Body of pancreas (tissue), 4 donors: ENCODE measurements at places on chromosomes 6 and 20. TPM values are rescaled to one million over a fixed set of nuclear protein-coding genes. Genes with fewer than 3 reads are reported as not detected.

- no peaks in the 10 kb centered on the region for H3K27me3 ChIP-seq
- H3K4me1 ChIP-seq = no peaks in the 10 kb centered on the region
- no peak overlapping the region for H3K27ac ChIP-seq
- no peak for DNase-seq
Measured at GRCh38 chr6:93163146-93163545, 256.2 kb downstream of the EPHA7 start.

GRCh38 chr6:138692978-138693909, 80.3 kb upstream of the CCDC28A start:
- H3K36me3 ChIP-seq = no peaks in the 10 kb centered on the region
- H3K4me1 ChIP-seq = peaks cover 16% of the 10 kb centered on the region
- H3K4me3 ChIP-seq = peak overlapping the region; percentile 52
- peak overlapping the region; percentile 91 for H3K27ac ChIP-seq

GRCh38 chr6:34519971-34520644, 36.0 kb downstream of the SPDEF start:
- DNase-seq = no peak
- no peak overlapping the region for H3K4me3 ChIP-seq
- H3K36me3 ChIP-seq = no peaks in the 10 kb centered on the region
- no peak overlapping the region for H3K27ac ChIP-seq
- no peaks in the 10 kb centered on the region for H3K27me3 ChIP-seq

- no peaks in the 10 kb centered on the region for H3K27me3 ChIP-seq
- no peak overlapping the region for H3K27ac ChIP-seq
Measured at GRCh38 chr6:79307321-79308036, 73.0 kb upstream of the HMGN3 start.

GRCh38 chr6:7664003-7664402, 61.9 kb upstream of the BMP6 start:
- H3K27ac ChIP-seq = no peak overlapping the region
- H3K4me3 ChIP-seq = no peak overlapping the region
- no peaks in the 10 kb centered on the region for H3K4me1 ChIP-seq
- H3K27me3 ChIP-seq = no peaks in the 10 kb centered on the region
- no peaks in the 10 kb centered on the region for H3K36me3 ChIP-seq
- DNase-seq = no peak

GRCh38 chr20:64099086-64099786, 8.1 kb downstream of the NPBWR2 start:
- H3K36me3 ChIP-seq = no peaks in the 10 kb centered on the region
- no peak overlapping the region for H3K27ac ChIP-seq
- H3K4me1 ChIP-seq = peaks cover 12% of the 10 kb centered on the region
- H3K27me3 ChIP-seq = peaks cover 6% of the 10 kb centered on the region

- no peaks in the 10 kb centered on the region for H3K4me1 ChIP-seq
- DNase-seq = no peak
- no peaks in the 10 kb centered on the region for H3K27me3 ChIP-seq
- H3K36me3 ChIP-seq = no peaks in the 10 kb centered on the region
- H3K27ac ChIP-seq = no peak overlapping the region
- no peak overlapping the region for H3K4me3 ChIP-seq
Measured at GRCh38 chr6:51562198-51562597, 525.2 kb downstream of the PKHD1 start.

DNA sequence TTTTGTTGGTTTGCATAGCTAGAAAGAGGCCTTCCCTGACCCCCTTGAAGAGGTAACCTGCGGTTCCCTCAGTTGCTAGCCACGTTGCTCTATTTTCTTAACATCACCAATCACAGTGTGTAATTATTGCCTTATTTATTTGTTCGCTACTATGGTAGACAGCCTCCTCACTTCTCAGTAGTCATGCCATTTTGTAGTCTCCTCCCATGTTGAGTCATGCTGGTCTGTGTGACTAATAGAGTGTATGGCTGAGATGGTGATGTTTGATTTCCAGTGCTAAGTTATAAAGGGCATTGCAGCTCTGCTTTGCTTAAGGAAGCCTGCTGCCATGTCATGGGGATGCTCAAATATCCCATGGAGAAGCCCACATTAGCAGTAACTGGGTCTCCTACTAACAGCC, 236.6 kb upstream of the CHD6 start:
- H3K4me1 ChIP-seq = no peaks in the 10 kb centered on the region
- H3K27ac ChIP-seq = no peak overlapping the region

- no peak overlapping the region for H3K4me3 ChIP-seq
- no peak overlapping the region for H3K27ac ChIP-seq
- H3K36me3 ChIP-seq = no peaks in the 10 kb centered on the region
- no peak for DNase-seq
- H3K4me1 ChIP-seq = no peaks in the 10 kb centered on the region
- no peaks in the 10 kb centered on the region for H3K27me3 ChIP-seq
Measured at GRCh38 chr6:16278048-16278724, 39.8 kb downstream of the GMPR start.

DNA sequence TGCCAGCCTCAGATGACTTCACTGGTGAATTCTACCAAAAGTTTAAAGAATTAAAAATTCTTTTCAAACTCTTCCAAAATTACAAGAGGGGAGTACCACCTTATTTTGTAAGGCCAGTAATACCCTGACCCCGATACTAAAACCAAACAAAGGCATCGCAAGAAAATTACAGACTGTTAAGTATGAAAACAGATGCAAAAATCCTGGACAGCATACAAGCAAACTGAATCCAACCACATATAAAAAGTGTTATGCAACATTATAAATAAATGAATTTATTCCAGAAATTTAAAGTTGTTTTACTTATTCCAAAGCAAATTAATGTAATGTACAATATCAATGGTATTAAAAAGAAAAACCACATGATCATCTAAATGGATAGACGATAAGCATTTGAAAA, 873.6 kb upstream of the GJE1 start:
- no peaks in the 10 kb centered on the region for H3K27me3 ChIP-seq
- H3K27ac ChIP-seq = no peak overlapping the region
- H3K4me1 ChIP-seq = no peaks in the 10 kb centered on the region
- DNase-seq = no peak

- H3K27me3 ChIP-seq = no peaks in the 10 kb centered on the region
- H3K36me3 ChIP-seq = no peaks in the 10 kb centered on the region
- no peak for DNase-seq
- H3K4me1 ChIP-seq = no peaks in the 10 kb centered on the region
Measured at GRCh38 chr6:78199044-78199443, 546.2 kb downstream of the MEI4 start.

- H3K27me3 ChIP-seq = no peaks in the 10 kb centered on the region
- H3K4me3 ChIP-seq = no peak overlapping the region
- no peak overlapping the region for H3K27ac ChIP-seq
- no peaks in the 10 kb centered on the region for H3K4me1 ChIP-seq
- peak; percentile 22 for DNase-seq
- H3K36me3 ChIP-seq = no peaks in the 10 kb centered on the region
Measured at GRCh38 chr20:39190666-39191570, 228.8 kb downstream of the DHX35 start.

DNA sequence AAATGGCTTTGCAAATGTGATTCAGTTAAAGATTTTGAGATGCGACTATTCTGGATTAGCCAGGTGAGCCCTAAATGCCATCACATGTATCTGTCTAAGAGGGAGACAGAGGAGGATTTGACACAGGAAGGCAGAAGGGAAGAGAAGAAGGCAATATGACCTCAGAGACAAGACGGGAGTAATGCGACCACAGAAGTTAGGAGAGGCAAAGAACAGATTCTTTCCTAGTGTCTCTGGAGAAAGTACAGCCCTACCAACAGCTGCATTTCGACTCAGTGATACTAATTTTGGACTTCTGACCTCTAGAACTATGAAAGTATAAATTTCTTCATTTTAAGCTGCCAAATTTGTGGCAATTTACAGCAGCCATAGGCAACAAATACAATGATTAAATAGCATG, 24.2 kb upstream of the TPD52L1 start:
- no peaks in the 10 kb centered on the region for H3K27me3 ChIP-seq
- H3K4me1 ChIP-seq = no peaks in the 10 kb centered on the region
- no peak overlapping the region for H3K4me3 ChIP-seq
- no peak overlapping the region for H3K27ac ChIP-seq

GRCh38 chr20:20992277-20992676, 113.9 kb downstream of the LINC00237 start:
- no peaks in the 10 kb centered on the region for H3K4me1 ChIP-seq
- DNase-seq = no peak
- no peaks in the 10 kb centered on the region for H3K27me3 ChIP-seq
- H3K4me3 ChIP-seq = no peak overlapping the region

- no peaks in the 10 kb centered on the region for H3K27me3 ChIP-seq
- no peak for DNase-seq
- H3K4me1 ChIP-seq = no peaks in the 10 kb centered on the region
- no peak overlapping the region for H3K27ac ChIP-seq
- no peaks in the 10 kb centered on the region for H3K36me3 ChIP-seq
Measured at GRCh38 chr20:60473211-60473610, 515.0 kb downstream of the CDH26 start.

- H3K36me3 ChIP-seq = no peaks in the 10 kb centered on the region
- H3K4me1 ChIP-seq = no peaks in the 10 kb centered on the region
- no peak overlapping the region for H3K4me3 ChIP-seq
- DNase-seq = no peak
- no peaks in the 10 kb centered on the region for H3K27me3 ChIP-seq
Measured at GRCh38 chr20:9626357-9626756, 112.0 kb downstream of the LAMP5 start.

DNA sequence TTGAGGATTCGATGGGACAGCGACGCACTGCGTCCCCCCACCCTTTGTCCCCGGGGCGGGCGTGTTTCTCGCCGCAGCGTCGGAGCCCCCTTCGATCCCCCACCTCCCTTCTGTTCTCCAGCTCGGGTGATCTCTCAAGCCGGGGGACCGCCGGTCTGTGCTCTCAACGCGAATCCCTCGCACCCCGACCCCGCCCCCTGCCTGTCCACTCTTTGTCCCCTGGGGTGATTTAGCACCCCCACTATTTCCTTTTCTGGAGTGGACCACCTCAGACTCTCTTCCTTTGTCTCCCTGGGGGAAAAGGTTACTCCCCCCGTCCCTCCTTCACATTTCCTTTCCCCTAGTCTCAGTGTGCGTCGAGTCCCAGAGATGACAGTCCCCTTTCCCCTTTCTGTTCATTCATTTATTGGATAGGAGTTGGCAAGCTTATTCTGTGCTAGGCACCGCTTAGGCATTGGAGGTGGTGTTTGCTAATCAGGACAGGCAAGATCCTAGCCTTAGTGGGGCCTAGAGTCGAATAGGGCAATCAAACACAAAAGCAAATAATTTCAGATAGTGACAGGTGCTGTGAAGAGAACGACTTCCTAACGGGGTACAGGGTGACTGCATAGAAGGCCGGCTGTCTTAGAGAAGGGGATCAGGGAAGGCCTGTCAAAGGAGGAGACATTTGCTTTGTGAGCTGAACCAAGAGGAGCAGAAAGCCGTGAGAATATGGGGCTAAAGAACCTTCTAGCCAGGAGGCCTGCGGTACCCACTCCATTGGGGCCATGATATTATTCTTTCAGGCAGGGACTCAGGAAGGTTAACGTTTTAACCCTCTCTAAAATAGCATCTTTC, 741 bp downstream of the PTPN1 start:
- H3K4me1 ChIP-seq = peaks cover 38% of the 10 kb centered on the region
- no peak for DNase-seq
- peak overlapping the region; percentile 84 for H3K27ac ChIP-seq
- H3K27me3 ChIP-seq = no peaks in the 10 kb centered on the region
- H3K36me3 ChIP-seq = no peaks in the 10 kb centered on the region

- DNase-seq = no peak
- H3K27ac ChIP-seq = no peak overlapping the region
- H3K36me3 ChIP-seq = no peaks in the 10 kb centered on the region
Measured at GRCh38 chr6:46051962-46052361, 36.3 kb upstream of the CLIC5 start.

DNA sequence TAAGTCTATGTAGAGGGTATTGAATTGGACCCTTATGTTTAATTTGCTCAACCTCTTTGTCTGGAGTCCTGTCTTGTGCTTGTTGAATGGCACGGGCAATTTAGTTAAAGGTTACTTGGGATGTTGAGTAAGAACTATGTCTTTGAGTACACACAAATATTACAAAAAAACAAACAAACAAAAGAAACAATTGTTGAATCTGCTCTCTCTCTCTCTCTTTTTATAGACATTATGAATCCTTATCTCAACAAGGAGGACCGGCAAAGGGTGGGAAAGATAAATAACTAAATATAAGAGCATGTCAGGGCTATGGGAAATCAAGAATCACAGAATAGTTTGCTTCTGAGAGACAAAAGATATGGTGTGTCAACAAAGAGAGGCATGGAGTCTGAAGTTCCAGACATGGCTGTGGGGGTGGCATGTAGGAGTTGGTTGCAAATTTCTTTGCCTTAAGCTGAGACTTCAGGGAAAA, 608.6 kb downstream of the UTRN start:
- no peak overlapping the region for H3K27ac ChIP-seq
- H3K36me3 ChIP-seq = no peaks in the 10 kb centered on the region
- no peaks in the 10 kb centered on the region for H3K27me3 ChIP-seq

CYP21A2 gene
- 0.52 TPM for total RNA-seq

CPNE5 gene
- total RNA-seq = 0.78 TPM

AGER gene
- 3.0 TPM for total RNA-seq

SLC22A7 gene
- not detected for total RNA-seq

MEI4 gene
- 3.3 TPM for total RNA-seq

SLC44A4 gene
- total RNA-seq = 19.2 TPM

GTSF1L gene
- not detected for total RNA-seq

RNASET2 gene
- total RNA-seq = 53.7 TPM

SLX4IP gene
- total RNA-seq = 4.7 TPM

DUSP15 gene
- total RNA-seq = 3.6 TPM

FAM217A gene
- total RNA-seq = not detected
